ENCODE measurements at places on chromosomes 5 and 9.

DNA sequence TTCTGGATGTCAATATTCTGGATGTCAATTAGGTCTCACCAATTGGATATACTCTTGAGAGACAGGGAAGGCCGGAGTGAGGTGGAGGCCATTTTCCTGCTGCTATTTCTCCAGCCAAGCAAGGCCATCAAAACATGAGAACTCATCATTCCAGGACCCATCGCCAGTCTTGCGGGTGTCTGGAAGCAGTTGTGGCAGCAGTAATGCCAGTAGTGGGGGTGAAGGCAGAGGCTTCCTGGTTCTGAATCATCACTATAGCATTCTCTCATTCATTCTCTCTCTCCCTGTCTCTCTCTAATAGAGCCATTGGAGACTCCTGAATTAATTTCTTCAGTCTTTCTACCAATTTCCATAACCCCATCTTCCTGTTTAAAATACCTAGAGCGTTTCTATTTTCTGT is 71.8 kb downstream of the EGFLAM start:
- no peak for DNase-seq

DNA sequence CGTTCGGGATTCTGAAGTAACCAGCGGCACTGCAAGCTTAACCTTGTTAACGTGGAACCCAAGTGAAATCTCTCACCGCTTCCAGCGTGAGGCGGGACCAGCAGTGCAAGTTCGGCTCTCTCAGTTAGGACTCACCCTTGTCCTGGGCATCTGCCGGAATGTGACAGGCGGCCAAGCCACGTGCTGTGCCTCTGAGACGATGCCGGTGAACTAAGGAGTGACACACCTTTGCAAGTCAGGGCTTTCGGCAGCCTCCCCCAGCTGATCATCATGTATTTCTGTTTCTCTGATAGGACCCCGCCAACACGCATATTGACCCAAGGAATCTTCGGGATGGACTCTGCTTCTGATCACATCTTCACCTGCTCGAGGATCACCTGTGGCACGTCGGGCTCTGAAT is 415.0 kb upstream of the IRX1 start:
- no peak for DNase-seq

DNA sequence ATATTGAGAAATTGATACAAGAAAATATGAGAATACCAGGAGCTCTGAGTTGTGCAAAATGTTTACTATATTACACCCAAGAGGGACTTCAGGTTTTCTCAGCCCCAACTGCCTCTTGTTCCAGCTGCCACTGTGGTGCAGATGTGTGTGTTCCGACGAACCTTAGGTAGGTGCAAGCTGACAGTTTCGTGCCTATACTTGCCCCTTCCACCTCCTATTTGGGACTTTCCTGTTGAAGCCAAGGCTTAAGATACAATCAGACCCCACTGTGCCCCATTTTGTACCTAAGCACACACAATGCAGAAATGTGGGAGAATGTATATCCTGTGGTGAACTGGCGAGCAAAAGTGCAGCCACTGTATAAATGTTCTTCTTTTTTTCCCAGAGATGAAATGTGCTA is 80.2 kb downstream of the LURAP1L start:
- DNase-seq, result no peak

GRCh38 chr5:142969186-142969585 is 199.0 kb downstream of the ARHGAP26 start:
- no peak for DNase-seq

DNA sequence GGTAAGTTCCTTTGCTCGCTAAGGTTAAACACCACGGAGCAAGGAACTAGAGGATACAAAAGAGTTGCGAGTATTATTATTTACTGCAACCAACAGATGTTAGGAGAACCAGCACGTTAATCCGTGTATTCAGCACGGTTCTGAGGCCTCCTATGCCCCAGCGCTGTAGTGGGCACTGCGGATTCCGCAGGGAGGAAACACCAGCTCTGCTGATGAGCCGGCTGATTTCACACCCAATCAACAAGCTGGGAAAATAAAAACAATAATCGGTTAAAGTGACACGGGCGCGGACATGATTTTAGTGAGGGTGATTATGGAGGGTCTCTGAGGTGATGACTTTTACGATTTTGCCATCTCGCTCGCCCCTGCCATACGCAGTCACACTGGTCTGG is 702 bp upstream of the PRELID2 start:
- DNase-seq, result no peak

DNA sequence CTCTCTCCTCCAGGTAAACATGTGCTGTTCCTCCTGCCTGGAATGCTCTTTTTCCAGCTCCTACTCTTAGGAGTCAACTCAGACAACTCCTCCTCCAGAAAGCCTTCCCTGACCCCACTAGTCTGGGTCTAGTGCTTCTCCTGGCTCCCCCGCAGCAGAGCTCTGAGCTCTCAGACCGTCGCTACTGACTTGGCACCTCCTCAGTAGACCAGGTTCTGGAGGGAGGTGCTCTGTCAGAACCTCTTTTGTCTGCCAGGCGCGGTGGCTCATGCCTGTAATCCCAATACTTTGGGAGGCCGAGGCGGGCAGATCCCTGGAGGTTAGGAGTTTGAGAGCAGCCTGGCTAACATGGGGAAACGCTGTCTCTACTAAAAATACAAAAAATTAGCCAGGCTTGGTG is 3.4 kb downstream of the LRRC8A start:
- no peak for DNase-seq

GRCh38 chr9:76298521-76299144 is 95.6 kb downstream of the RFK start:
- DNase-seq, result no peak

DNA sequence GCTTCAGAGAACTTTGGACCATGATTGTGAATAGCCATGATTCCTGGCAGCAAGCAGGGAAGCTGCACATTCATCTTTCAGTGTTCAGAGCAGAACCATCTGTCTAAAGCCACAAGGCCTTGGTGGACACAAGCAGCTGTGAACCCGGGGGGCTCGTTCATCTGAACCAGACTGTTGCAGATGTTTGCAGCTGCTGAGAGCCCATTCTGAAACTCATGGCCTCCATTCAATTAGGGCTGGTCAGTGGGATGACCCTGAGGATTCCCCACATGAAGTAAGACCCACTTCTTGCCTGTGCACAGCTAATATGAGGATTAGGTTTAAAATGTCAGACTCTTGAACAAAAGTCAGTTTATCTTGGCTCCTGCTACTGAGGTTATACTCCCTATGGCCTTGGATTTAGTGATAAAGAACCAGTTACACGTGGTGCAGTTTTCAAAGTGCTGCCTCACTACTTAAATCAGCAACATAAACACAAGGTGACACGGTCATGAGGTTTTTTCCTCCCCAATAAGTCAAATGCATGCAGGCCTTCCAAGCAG is 109.8 kb upstream of the IFNK start:
- no peak for DNase-seq

DNA sequence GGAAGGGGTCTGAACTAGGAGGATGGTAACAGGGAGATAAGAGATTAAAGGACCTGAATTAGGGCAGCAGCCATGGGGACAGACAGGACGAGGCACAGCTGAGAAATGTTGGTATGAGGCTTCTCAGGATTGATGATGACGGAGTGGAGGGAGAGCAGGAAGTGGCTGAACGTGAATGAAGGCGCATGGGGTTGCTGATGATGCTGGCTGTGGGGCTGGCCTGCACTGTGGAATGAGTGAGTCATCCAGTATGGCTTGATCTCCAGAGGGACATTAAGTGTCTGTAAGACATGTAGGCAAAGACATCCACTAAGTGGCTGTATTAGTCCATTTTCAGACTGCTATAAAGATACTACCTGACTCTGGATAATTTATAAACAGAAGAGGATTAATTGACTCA is 256.4 kb downstream of the ICE1 start:
- DNase-seq, result no peak

DNA sequence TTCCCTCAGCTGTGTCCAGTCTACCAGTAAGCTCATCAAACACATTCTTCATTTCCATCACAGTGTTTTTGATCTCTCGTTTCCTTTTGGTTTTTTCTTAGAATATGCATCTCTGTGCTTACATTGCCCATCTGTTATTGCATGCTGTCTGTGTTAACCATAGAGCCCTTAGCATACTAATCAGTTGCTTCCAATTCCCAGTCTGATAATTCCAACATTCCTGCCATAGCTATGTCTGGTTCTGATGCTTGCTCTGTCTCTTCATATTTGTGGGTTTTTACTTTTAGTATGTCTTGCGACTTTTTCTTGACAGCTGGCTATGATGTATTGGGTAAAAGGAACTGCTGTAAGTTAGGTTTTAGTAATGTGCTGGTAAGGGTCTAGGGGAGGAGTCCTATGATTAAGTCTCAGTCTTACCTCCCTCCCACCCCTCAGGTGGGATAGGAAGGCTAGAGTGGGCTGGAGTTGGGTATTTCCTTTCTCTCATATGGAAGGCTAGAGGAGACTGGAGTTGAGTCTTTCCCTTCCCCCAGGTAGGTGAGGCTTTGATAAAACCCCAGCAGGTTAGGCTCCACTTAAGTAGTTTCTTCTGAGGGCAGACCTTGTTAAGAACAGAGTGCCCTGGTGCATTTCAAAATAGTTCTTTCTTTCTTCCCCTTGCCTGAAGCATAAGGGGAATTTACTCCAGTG is 99.1 kb upstream of the RASGRF2 start:
- DNase-seq, result no peak

- peak; percentile 16 for DNase-seq
Measured at GRCh38 chr9:93003552-93004407, 54.7 kb upstream of the SUSD3 start.

- DNase-seq, result no peak
Measured at GRCh38 chr5:59660737-59661136, 232.8 kb downstream of the PDE4D start.

DNA sequence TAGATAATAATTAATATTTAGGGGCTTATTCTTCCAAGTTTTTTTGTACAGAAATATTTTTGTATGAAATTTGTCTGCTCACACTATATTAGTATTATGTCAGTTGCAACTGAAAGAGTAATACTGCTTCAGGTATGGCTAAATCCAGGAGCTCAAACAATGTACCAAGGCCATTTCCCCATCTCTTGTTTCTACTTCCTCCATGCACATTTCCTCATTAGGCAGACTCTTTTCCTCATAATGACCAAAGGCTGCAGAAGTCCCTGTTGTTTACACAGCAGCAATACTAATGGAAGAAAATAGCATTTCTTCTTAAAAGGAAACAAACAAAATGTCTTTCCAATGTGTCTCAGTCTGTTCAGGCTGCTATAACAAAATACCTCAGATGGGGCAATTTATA is 9.2 kb upstream of the OTULINL start:
- no peak for DNase-seq

GRCh38 chr5:177373806-177374205 is 10.4 kb upstream of the SLC34A1 start:
- DNase-seq, result no peak

GRCh38 chr5:90915393-90915792 is 356.8 kb downstream of the ADGRV1 start:
- DNase-seq, result no peak

DNA sequence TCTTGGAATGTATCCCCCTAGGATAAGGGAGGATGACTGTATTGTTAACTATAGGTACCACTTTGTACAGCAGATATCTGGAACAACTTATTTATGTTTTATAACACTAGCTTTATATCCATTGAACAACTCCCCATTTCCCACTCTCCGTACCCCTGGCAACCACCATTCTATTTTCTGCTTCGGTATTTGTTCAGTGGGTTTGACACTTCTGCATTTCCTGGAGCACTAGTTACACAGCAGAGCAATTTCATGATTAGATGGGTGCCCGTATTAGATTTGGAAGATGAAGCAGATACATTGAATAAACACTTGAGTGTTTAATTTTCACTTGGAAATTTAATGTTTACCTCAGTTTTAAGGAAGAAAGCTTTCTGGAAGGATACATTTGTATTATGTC is 67.4 kb downstream of the SLC46A2 start:
- DNase-seq, result no peak

DNA sequence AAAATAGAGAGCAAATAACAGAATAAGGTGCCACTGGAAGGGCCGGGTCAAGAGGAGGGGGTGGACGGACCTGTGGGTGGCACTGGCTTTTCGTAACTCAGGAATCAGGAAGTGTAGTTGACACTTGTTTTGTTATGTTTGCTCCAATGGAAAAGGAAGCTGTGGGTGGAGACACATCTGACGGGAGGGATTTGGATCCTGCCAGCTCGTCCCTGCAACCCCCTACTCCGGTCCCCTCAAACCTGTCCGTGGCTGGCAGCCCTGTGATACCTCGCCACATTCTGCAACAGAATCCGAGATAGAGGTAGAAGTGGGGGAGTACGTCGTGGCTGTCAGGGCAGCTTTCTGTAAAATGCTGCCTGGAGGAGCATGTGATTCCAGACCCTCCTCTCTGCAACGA is 104.2 kb upstream of the IER5L start:
- DNase-seq, result no peak

- no peak for DNase-seq
Measured at GRCh38 chr9:19935422-19935821, 146.6 kb upstream of the SLC24A2 start.

DNA sequence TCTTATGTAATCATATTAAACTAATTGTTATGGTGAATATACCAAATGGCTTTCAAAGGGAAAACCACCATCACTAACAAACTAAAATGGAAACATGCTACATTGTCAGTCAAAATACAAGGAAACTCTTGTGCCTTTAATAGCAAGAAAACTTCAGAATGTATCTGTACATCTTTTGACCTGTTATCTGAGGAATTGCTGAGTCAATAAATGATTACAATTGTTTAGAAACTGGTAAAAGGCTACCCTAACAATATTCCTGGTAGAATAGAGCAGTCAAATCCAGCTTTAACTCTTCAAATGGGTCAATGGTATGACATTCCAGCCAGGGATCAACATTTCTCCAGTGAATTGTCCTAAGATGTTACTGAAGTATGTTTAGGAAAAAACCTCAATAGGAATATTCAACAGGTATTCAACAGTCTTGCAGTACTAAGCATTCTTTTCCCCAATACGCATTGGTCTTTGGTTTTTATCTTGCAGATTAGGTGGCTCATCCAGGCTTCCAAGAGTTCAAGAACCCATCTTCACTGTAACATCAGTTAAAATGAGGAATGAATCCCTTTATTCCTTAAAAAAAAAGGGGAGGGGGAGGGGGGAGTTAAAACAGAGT is 52.4 kb downstream of the CSNK1A1 start:
- no peak for DNase-seq

DNA sequence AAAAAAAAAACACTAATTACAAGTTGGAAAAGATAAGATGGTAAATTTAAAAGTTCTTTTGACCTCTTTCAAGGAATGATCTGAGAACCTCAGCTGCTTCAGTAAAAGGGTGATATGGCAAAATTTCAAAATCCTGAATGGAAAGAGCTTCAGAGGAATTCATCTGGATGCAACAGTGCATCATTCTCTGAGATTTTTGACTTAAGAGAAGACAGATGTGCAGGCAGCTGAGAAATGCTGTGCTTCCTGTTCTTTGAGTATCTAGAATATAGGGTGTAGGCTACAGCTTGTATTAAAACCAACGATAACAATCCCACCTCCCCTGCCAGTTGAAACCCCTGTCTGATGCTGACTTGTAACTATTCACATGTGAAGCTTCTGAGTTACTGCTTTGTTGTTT is 6.2 kb downstream of the FRMPD1 start:
- no peak for DNase-seq

Data from GM12864 (cell line).